ENCODE measurements at places on chromosomes 6 and 20.

- DNase-seq: no peak
Measured at GRCh38 chr6:80210618-80211017, 104.1 kb downstream of the BCKDHB start.

- DNase-seq: no peak
Measured at GRCh38 chr20:12570371-12570770, 438.4 kb upstream of the SPTLC3 start.

- DNase-seq: no peak
Measured at GRCh38 chr20:4016340-4017050, 1.1 kb upstream of the RNF24 start.

DNA sequence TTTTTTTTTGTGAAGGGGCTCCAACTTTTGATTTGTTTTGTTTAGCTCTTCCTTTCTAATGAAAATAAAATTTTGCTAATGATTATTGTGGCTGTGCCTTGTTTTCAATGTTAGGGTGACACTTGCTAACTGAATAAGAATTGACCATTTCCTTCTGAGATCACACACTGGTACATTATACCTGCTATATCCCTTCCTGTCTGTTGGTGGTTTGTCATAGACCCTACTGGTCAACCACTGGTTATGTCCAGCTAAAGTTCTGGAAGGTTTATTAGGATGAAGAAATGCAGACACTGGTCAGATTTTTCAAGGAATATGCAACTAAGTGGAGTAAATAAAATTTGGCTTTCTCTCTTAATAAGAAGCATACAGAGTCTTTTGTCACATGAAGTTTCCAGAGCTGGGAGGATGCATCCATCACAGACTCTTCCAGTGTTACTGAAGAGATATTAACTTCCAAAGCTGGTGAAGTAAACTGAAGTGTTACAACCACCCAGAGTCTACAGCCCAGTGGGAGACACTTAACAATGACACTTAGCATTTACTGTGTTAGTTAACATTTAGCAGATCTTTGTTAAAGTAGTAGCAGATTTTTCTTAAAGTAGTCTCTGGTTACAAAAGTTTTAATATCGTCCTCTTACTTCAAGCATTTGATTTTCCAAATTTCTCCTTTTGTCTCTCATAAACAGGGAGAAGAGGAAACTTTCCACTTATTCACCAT lies 19.7 kb upstream of the CALHM5 start:
- DNase-seq: no peak

DNA sequence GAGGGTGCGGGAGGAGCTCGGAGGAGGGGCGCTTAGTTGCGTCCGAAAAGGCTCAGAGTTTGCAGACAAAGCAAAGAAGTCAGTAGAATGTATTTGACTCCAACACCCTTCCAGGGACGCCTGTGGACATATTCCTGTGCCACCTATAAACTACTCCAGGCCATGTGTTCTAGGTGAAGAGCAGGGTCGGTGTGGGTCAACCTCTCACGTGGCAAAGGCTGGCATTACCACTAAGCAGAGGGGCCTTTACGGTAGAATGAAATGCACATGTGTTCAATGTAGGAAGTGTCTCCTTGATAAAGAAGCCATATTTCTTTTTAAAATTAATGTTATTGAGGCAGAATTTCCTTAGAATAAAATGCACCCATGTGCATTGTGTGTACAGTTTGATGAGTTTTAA lies 15.4 kb downstream of the SIRT5 start:
- no peak for DNase-seq

DNA sequence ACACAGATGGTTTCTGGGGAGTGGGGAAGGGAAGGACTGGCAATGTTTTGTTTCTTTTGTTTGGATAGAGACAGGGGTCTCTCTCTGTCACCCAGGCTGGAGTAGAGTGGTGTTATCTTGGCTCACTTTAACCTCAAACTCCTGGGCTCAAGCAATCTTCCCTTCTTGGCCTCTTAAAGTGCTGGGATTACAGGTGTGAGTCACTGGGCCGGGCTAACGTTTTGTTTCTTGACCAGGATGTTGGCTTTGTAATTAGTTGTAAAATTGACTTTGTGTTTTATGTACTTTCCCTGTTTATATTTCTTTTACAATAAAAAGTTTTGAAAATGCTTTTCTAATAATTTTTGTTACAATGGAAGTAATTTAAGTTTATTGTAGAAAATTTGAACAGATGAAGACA lies 10.9 kb downstream of the SPATS1 start:
- no peak for DNase-seq
